ENCODE measurements at places on chromosomes 6 and 20. TPM values are rescaled to one million over a fixed set of nuclear protein-coding genes. Genes with fewer than 3 reads are reported as not detected.

DNA sequence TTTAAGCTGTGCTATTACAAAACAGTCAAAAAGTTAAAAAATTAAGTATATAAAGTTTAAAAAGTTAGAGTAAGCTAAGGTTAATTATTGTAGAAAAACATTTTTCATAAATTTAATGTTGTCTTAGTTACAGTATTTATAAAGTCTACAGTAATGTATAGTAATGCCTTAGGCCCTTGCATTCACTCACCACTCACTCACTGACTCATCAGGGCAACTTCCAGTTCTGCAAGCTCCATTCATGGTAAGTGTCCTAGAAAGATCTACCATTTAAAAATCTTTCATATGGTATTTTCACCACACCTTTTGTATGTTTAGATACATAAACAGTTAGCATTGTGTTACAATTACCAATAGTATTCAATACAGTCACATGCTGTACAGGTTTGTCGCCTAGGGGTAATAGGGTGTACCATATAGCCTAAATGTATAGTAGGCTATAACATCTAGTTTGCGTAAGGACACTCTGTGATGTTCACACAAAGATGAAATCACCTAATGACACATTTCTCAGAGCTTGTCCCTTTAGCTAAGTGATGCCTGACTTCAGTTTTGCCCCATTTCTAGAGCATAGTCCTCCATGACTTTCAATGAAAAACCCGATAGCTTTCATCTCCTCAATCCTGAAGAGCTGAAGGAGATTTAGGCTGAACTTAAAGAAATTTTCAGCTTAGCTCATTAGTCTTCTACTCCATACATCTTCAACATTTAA, 14.9 kb upstream of the HLA-DRA start:
- DNase-seq, result peak; percentile 27

DNA sequence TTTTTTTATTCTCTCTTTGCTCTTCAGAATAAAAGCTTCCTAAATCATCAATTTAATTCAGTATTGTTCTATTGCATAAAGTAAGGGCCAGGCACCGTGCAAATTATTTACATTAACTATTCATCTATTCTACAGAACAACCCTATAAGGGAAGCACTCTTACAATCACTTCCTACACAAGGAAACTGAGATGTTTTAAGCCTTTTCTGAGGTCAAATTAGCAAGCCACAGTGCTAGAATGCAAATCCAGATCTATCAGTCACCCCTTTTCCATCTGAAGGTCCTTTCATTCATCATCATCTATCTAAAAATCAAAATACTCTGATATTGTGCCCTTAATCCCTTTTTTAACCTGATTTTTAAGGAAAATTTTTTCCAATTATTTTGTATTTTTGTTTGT, 31.2 kb downstream of the FRK start:
- no peak for DNase-seq

GRCh38 chr6:11418290-11418905, 119.2 kb upstream of the TMEM170B start:
- DNase-seq, result no peak

DNA sequence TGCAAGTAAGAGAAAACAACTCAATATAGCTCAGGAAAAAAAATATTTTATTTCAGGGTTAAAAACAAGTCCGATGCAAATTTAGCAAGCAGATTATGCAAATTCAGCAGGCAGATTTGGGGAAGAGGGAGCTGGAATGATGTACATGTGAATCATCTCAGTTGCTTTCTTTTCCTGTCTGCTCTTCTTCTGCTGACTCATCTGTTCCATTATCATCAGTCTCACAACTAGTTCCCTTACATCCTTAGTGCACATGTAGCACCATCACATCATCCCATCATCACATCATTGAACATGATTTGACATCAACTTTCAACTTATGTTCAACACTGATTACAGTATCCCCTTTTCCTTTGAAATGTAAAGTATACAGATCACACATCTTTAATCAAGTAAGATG, 11.5 kb upstream of the DEFB113 start:
- peak; percentile 18 for DNase-seq

Gene KIFC1
- 14.5 TPM for total RNA-seq
